Stimulated activated naive CD8-positive, alpha-beta T cell treated with anti-CD3 and anti-CD28 coated beads, Interleukin-15, Interleukin-2, amounts not matched to agents 100 U/mL and 50 U/mL, for 24 hours (primary cell): ENCODE measurements at places on chromosomes 6 and 20.
A peak's percentile ranks its signal among the peaks of the same experiment; 100 is the strongest.

GRCh38 chr20:22584522-22584921 lies at the start of gene FOXA2:
Gene FOXA2 (minus strand): TSS chr20:22584572. CDS start chr20:22584278, 294 bp downstream.
- DNase-seq = no peak

- DNase-seq = no peak
Observed at GRCh38 chr20:47500554-47500953, 1.1 kb upstream of the NCOA3 start.

DNA sequence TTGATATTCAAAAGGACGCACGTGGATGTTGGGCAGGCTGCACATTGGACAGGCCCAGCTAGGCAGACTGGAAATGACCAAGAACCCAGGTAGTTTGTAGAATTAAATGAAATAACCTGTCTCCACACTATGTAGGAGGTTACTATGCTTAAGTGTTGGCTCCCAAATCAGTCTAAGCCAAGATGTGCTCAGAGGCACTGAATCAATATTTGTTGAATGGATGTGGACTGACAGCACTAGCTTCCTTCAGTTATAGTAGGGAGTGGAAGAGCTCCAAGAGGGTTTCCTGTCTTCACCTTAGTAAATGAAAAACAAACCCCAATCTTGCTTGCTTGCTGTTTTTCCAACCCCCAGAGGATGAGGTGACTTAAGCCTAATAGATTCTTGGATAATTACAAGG lies 180.5 kb downstream of the JARID2 start:
- DNase-seq = no peak

- no peak for DNase-seq
Observed at GRCh38 chr6:108222504-108222903, 38.3 kb downstream of the SNX3 start.

DNA sequence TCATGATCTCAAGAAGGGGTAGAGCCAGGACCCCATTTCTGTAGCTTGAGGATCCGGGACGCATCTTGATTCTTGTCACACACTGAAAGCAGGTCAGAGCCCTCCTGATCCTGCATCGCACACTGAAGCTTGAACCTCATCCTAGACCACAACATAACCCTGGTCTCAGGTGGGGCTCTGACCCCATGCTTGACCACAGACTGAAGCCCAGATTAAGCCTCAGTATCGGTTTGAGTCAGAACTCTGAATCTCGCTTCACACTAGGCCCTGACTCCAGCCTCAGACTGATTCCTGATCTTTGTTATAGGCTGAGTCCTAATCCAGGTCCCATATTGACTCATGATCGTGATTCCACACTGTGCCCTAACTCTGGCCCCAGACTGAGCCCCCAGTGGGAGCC lies 8.5 kb upstream of the RSPO4 start:
- no peak for DNase-seq

DNA sequence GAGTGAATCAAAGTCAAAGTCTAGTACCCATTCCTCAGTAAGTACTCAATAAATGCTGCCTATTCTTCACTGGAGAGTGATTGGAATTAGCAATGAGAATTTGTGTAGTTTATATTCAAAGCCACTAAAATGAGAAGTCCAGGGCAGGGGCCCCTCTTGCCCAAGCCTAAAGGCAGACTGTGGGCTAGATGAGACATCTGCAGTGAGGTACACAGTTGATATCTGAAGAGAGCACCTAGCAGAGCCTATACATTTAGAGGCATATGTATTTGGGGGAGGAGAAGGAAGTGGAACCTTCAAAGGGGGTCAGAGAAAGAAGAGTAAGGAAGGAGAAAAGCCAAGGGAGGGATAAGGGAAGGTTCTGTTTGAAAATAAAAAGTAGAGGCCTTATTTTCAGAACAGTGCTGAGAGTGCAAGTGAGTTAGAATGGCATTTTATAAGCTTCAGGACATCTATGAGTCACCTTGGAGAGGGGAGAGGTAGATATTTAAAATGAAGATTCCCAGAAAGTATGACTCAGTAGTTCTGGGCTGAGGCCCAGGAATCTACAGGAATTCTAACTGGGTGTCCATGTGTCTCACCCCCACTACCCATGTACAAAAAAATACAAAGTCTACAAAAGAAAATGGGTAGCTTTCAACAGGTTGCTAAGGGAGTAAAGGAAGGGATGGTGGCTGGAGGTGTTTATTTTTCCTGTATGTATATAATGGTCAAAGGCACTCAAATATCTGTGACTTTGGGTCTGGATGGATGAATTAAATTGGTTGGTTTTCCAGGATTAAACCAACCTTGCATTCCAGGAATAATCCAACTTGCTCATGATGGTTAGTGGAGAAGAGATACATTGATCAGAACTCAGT lies 135.1 kb downstream of the ZFP64 start:
- no peak for DNase-seq

- DNase-seq = no peak
Observed at GRCh38 chr6:15304337-15305042, 58.6 kb downstream of the JARID2 start.

DNA sequence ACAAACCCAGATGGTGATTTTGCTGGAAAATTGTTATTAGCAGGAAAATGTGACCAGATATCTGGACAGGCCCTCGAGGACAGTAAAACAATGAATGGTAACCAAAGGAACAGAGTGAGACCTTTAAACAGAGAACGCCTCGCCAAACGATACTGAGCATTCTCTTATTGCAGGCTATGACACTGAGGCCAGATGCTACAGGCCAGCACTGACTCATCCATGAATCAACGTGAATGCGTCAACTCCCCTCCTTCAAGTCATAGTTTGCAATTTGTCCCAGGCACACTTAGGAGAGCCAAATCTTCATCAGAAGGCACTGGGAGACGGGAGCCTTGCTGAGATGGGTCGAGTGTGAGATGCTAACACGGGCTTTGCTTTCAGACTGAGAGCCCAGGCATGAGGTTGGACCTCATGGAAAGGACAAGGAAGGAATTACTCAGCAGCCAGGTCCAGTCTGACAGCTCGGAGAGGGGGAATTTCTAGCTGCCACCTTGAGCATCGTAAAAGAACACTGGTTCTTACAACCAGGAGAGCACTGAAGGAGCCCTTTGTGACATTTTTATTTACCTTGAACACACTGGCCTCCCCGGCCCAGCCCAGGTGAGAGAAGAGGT lies 60.7 kb downstream of the BMP7 start:
- no peak for DNase-seq

DNA sequence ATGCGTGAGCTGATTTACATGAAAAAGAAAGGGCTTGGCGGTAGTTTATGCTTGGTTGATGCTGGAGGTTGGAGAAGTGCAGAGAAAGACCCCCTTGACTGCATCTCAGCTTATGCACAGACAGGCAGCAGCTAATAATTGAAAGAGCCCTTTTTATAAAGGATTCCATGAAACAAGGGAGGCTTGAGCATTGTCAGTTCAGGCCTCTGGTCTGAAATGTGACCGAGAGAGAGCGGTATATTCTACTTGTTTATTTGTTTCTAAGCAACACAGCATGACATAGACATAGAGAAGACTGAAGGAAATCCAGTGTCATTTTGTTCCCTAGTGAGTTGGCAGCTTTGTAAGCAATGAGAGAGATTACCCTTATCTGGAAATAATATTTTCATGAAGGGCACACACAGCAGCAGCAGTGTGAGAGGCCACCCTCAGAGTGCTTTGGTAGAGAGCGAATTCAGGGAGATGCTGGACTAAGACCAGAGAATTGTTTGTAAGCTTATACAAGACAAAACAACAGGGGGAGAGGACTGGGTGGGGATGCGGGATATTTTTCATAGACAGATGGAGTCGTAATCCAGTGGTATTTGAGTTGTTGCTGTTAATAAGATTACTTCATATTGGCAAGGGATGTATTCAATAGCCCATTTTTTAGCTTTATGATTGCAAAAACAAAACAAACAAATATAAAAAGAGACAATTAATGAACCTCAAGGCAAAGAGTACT lies 34.6 kb upstream of the LAMA2 start:
- no peak for DNase-seq

DNA sequence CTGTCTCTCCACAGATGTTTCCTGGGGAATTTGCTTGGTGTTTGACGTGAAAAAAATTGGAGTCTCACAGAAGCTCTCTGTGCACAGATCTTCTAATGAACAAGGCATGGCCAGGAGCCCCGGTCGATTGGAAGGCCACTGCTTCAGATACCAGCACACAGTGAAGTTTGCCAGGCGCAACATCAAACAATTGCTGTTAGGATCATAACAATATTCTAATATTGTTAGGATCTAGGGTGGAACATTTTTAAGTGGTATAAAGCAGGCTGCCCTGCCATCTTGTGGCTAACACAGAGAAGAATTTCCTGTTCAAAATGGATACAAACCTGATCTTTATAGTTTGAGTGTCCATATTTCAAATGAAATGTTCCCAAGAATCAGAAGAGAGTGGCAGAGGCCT lies 64.1 kb downstream of the C6orf118 start:
- no peak for DNase-seq

DNA sequence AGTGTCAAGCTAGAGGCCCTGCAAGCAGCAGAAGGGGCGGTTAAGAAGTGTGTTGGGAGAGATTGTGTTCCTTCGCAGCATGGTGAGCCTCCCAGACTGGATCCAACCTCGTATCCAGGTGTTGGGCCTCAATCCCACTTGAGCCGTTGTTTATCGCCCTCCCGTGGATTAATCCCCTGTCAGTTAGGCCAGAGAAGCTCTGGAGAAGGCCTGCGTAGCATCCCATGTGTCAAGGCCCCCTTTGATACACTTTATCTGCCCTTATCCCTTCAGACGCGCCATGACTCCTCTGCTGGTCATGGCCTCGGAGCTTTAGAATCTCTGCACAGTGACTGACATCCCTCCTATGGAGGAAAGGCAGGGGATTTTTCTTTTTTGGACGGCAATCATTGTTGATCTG lies 181.0 kb downstream of the ZFP64 start:
- no peak for DNase-seq

- no peak for DNase-seq
Observed at GRCh38 chr20:50810842-50811241, 16.0 kb downstream of the BCAS4 start.

DNA sequence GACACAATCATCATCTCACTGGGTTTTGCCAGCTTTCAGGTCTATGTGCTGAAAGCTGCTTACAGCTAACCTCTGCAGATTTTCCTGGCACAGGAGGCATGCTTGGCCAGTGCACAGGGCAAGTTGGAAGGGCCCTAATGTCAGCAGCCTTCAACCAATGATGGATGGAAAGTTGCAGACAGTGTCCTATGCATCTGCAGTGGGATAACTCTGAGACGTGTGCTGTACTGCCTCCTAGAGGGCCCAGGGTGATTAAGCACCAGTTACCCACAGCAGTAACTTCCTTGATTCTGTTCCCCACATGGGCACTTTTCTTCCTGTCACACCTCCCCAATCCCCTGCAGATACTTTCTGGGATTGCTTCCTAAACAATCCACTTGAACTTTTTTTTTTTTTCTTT lies 38.6 kb downstream of the OVOL2 start:
- DNase-seq = peak; percentile 6

GRCh38 chr6:164246082-164246481 lies 831.6 kb downstream of the QKI start:
- no peak for DNase-seq

GRCh38 chr6:142857233-142857761 lies 87.7 kb downstream of the HIVEP2 start:
- DNase-seq = no peak

DNA sequence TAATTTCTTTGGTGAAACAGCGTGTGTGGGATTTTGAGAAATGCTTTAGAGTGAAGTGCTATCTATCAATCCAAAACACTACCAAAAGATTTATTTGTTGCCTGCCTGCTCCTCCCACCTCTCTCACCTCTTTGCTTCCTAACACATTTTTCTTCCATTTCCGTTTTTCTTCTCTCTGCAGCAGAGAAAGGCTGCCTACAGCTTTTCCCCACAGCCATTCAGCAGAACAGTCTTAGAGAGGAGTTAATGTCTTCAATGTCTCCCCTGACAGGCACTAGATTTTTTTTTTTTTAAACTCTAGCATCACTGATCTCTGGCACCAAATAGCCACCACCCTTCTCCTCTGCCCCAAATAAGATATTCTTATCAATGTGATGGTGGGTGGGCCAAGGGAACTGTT lies 327.8 kb upstream of the MAN1A1 start:
- no peak for DNase-seq

GRCh38 chr6:130779658-130780033 lies 47.6 kb upstream of the SMLR1 start:
- no peak for DNase-seq

DNA sequence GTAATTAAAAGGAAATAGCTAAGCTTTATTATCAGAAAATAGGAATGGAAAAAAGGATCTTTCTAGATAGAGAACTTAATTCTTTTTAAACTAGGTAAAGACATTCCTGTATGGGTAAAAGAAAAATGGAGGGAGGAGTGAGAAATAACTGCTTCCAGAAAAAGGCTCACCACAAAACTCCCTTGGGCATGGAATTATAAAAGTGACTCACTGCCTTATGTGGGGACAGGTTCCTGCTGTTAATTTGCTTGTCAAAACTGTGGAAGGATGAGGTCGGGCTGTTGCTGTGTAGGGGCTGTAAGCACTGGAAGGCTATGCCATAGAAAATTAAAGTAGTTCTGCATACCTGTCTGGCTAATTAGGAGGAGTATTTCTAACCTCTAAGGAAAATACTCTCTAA lies 158.7 kb downstream of the UBE3D start:
- DNase-seq = no peak

DNA sequence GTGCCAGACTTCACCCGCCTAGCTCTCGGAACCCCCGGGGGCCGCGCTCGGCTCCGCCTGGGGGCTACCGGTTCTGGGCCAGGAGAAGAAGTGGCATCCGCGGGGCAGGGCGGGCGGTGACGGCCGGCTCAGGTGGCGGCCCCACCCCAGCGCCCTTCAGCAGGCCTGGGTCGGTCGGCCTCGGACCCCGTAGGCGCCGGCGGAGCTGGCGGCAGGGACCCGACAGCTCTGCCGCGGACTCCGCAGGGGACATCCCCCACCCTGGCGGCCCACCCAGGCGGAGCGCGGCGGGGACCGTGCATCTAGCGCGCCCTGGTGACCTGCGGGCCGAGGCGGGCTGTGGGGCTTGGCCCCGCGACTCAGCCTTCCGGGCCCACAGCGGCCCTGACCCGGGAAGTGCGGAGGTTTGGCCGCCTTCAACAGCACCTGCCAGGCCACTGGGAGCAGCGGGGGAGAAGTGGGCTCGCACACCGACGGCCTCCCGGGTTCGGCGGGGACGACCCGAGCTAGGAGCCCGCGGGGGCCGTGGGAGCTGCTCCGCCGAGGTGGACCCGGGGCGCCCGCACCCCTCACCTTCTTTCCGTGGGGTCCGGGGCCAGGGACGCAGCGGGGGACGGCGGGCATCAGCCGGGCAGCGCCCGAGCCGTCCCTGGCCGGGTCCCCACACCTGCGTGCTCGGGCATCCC lies 87.1 kb downstream of the TMEM242 start:
- peak; percentile 30 for DNase-seq

- no peak for DNase-seq
Observed at GRCh38 chr20:6489361-6490171, 277.9 kb upstream of the BMP2 start.

DNA sequence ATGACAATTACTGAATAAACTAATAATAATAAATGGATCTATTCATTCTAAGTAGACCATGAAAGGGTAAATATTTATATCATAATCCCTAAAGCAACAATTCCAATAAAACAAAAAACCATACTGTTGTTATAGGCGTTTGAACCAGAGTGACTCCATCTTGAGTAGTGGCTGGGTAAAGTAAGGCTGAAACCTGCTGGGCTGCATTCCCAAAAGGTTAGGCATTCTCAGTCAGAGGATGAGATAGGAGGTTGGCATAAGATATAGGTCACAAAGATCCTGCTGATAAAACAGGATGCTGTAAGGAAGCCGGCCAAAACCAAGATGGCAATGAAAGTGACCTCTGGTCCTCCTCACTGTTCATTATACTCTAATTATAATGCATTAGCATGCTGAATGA lies 8.3 kb downstream of the OR2H1 start:
- DNase-seq = no peak
